ENCODE measurements at places on chromosomes 16 and 17.
A peak's percentile ranks its signal among the peaks of the same experiment; 100 is the strongest.

DNA sequence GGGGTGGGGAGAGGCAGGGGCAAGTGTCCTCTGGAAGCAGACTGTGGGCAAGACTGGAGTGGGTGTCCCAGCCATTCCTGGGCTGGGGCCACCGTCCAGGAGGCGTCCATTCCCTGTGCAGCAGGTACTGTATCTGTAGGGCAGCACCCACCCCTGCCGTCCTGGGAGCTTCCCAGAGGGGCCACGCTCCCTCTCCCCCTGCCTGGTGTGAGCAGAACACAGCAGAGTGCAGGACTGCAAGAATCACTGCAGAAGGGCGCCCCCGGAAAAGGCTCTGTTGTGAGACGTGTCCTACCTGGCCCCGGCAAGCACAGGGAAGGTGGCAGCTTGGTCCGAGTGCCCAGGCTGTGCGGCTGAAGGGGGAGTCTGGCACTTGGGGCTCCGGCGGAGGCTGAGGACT is 70.3 kb downstream of the KLHDC4 start:
- no peak for DNase-seq

- DNase-seq, result no peak
Measured at GRCh38 chr16:54320697-54321340, 34.2 kb upstream of the IRX3 start.

DNA sequence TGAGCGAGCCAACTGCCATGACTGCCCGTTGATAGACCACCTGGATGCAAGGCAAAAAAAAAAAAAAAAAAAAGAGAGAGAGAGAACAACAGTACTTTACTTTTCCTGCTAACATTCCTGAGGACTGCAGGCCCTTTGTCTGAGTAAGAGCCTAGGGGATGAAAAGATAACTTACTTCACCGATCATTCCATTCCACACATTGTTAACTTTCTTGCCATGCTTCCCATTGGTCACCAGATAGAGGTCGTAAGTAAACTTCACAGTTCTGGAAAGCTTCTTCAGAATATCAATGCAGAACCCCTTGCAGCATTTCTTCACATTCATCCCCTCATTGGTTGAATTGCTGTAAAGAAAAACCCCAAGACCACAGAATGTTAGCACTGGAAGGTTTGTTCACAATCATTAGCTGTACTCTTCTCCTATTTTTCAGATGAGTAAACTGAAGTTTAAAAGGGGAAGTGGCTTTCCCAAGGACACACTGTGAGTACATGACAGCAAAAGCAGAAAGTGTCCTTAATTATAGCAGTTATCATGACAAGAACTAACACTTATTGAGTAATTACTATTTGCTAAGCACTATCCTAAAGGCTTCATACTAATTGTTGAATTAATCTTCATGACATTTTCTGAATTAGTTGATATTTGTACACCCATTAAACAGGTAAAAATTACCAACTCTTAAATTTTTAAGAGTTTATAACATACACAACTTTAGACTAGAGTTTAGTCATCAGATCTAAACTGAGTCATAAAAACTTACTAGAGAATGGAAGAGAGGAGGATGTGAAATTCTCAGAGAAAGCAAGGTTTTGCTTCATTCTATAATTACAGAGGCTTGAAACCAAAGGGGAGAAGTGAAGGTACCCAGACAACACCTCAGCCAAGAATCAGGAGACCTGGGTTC is 341.2 kb downstream of the GRIN2A start:
- DNase-seq, result peak; percentile 65

DNA sequence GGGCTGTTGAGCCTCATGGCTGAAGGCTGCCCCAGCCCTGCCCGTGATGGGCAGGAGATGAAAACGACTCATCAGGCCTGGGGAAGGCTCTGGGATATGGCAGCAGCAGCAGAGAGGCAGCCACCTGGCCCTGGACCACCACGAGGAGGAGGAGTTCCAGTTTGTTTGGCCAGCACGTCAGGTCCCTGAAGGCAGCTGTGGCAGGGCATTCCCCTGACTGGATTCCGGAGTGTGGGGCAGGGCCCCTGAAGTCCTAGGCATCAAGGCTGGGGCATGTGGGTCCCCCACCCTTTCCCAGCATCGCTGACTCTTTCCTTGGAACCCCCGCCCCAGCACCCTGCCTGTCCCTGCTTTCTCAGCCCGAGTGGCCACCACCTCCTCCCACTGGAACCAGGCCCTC is 197.4 kb downstream of the ZNF423 start:
- DNase-seq, result no peak

GRCh38 chr16:51723036-51723724 is 572.1 kb upstream of the SALL1 start:
- no peak for DNase-seq

DNA sequence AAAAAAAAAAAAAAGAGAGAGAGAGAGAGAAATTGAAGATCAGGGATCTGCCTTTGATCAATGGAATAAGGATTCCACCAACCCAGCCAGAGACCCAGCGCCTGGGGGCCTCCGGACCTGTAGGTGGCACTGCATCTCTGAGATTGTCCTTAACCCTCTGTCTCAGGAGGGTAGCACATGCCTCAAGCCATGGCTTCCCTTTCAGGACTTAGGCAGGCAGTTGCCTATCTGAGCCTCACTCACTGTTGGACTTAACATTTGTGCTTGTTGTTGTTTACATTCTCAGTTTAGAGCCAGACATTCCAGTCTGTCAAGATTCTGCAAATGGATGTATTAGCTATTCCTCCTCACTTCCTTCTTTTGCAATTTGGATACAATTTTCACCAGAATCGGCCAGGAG is 5.1 kb upstream of the SCNN1B start:
- peak; percentile 58 for DNase-seq

- no peak for DNase-seq
Measured at GRCh38 chr17:41773731-41774193, 12.7 kb downstream of the JUP start.

- DNase-seq, result no peak
Measured at GRCh38 chr16:4115949-4116318, 308 bp downstream of the ADCY9 start.

- no peak for DNase-seq
Measured at GRCh38 chr16:89101303-89102040, 7.8 kb downstream of the ACSF3 start.

- no peak for DNase-seq
Measured at GRCh38 chr17:37043201-37043600, 94.4 kb downstream of the AATF start.

- peak; percentile 80 for DNase-seq
Measured at GRCh38 chr16:30615358-30616091, 5.3 kb upstream of the ZNF689 start.

DNA sequence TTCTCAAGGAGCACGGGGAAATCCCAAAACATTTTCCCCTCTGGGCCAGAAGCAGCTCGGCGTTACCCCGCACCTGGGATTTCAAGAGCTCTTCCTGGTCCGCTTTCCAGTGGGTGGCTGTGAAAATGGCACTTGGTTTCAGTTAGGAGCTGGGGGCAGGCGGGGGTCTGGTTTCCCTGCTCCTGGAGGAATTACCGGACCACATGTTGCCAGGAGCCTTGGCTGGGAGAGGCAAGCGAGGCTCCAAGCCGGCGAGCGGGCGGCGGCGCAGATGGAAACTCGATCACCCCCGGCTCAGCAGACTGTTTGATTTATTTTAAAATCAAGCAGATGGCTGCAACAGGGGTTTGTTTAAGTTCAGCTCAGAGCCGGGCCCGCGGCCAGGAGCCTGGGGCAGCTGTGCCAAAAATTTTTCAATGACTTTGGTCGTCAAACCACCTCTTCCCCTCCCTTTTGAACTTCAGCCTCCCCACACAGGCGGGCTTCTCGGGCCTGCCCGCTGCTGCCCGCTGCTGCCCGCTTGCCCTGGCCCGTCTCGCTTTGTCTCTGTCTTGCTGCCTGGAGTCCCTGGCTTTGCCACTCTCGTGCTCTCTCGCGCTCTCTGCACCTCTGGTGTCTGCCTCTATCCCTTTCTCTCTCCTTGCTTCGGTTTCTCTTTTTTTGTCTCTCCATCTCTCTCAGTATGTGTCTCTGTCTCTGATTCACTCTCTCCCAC is 108.0 kb upstream of the CIBAR2 start:
- DNase-seq, result no peak

DNA sequence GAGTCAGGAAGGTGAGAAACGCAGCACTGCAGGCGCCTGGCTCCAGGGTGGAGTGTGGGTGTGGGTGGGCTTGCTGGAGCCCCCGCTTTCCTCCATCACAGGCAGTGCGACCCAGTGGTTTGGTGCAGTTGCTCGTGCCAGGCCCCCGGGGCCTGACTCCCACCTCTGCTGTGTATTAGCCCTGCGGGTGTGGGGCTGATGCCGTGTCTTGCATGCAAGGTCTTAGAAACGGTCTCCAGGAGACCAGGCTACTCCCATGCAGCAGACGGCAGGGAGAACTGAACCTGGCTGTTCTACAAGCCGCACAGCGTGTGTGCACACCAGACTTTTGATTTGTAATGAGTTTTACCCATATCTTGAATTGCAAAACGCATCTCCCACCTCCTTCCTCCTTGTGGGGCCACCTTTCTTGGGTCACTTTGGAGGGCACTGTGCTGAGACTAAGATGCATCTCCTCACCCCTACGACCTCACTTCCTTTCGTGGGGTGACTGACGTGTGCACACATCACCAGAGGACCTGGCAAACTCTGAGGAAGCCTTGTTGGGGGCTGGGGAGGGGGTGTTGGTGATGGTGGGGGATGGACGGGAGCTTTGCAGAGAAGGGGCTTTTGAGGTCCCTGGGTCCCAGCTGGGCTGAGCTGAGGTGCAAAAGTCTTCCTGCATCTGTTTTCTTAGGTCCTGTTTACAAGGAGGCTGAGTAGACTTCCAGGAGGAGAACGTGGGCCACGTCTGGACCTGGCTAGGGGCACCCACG is 101.8 kb upstream of the TNRC6C start:
- no peak for DNase-seq

DNA sequence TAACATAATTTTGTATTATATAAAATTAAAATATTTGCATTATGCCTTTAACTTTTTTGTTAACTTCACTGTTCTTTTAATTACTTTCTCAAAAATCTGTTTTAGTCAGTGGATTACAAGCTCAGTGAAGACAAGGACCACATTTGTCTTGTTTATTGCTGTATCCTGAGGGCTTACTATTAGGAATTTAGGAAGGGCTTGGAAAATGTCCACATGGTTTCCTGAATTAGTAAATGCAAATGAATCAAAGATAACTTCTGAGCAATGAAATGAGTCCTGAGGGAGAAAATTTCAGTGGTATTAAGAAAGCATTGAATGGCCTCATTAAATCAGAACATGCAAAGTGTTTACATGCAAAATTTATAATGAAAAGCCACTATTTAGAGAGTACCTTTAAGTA is 1293.2 kb upstream of the GOT2 start:
- no peak for DNase-seq

DNA sequence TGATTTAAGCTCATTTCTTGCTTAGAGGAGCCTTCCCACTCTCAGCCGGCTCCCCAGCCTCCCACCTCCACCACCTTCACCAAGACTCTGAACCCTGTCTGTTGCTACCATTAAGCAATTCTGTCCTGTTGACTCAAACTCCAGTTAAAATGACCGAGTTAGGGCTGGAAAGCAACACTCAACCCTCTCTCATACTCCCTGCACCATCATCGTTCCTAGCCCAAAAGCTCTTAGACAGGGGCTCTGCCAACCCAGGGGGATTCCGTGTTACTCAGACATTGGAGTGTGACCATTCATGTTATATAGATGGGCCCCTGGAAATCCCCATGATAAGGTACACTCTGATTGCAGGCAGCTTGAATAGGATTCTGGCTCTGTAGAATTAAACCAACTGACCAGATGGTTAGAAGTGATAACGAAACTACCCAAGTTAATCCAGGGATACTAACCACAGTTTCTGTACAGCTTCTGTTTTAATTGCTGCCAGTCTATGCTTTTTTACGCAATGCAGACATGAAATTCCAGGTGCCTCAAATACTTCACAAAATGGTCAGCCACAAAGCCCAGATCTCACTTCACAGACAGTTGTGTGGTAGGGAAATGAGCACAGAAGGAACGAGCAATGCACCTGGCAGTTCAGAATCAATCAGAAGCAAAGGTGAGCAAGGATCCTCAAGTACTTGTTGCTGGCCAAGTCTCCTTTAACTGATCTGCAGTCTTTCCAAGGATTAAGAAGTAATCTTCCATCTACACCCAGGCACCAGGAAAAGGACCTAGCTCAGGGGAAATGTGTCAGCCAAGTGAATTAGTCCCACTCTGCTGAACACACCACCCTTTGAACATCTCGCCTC is 2.1 kb downstream of the SSTR2 start:
- DNase-seq, result peak; percentile 79

DNA sequence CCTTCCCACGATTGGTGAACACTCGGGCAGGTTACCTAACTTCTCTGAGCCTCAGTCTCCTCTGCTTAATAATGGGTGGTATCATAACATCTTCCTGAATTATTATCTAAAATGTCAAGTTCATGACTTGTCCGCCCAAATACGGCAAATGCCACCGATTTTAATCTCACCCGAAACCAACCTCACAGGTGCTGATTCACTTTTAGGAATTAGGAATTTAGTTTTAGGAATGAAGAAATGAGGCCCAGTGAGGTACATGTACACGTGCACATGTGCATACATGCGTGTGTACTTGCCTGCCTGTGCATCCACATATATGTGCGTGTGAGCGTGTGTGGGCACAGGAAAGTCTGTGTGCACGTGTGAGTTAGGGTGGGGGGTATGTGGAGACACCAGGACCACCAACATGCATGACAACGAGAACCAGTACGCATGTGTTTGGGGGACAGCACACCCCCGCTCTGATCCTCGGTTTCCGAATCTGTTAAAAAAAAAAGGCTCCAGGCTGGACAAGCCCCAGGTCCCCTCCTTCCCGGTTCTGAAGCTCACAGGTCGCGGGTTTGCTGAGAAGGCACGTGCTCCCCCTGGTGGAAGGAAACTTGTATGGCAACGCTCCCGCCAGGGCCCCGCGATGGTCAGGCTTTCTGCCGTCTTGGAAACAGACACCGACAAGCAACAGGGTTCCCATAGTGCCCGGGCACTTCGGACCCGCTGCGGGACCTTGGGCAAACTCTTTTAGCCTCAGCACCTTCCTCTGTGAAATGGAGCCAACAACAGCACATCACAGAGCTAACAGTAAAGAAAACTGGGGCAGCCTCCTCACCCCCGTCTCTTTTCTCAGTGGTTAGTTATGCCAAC is 219.2 kb downstream of the RBFOX3 start:
- peak; percentile 72 for DNase-seq

GRCh38 chr16:54174201-54174600 is 112.4 kb downstream of the IRX3 start:
- DNase-seq, result no peak

- no peak for DNase-seq
Measured at GRCh38 chr17:75751676-75752404, 13.2 kb downstream of the GALK1 start.

DNA sequence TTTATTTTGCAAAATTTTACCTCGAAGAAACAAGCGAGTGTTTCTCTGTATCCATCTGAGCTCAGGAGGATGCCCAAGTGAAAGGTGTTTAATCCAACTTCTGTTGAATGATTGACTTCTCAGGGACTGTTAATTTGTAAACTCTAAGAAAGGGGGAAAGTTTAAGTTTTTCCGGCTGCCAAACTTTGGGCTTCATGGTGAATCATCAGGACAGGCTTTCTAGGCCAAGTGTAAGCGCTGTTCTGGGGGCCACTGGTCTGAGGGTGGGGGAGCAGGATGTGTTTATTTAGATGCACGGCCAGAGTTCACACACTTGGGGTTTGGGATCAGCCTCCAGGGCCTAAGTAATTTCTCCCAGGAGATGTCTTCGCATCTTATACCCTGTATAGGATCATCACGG is 110.4 kb downstream of the PITPNC1 start:
- DNase-seq, result no peak

- DNase-seq, result no peak
Measured at GRCh38 chr16:50320310-50320709, 48.5 kb downstream of the BRD7 start.
